ENCODE measurements at places on chromosomes 7 and 10. TPM values are rescaled to one million over a fixed set of nuclear protein-coding genes. Genes with fewer than 3 reads are reported as not detected.

- H3K4me1 ChIP-seq, result no peaks in the 10 kb centered on the region
- H3K36me3 ChIP-seq, result no peaks in the 10 kb centered on the region
Measured at GRCh38 chr10:124505279-124505678, 43.7 kb downstream of the LHPP start.

DNA sequence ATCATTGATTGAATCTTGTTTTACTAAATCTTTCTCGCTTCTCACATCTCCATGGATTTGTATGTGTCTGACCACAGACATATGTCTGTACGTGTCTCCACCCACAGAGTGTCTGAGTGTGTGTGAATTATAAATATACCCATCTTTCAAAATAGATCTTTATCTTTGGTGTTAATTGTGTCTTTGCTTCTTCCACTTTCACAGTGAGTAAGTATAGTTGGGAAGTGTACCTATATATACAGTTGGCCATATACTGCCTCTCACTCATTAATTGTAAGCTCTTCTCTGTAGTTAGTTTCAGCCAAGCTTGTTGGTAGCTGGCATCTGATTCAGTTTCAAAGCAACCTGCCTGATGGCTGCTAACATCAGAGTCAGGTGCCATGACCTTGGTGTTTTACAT is 18.4 kb downstream of the EEPD1 start:
- no peaks in the 10 kb centered on the region for H3K36me3 ChIP-seq
- H3K27ac ChIP-seq, result no peak overlapping the region
- no peak for DNase-seq
- no peaks in the 10 kb centered on the region for H3K27me3 ChIP-seq
- no peak overlapping the region for H3K4me3 ChIP-seq
- no peaks in the 10 kb centered on the region for H3K4me1 ChIP-seq

- no peak for DNase-seq
- H3K27ac ChIP-seq, result no peak overlapping the region
- H3K27me3 ChIP-seq, result no peaks in the 10 kb centered on the region
Measured at GRCh38 chr10:16835228-16835627, 18.0 kb upstream of the RSU1 start.

GRCh38 chr7:47328392-47329319 is 253.3 kb downstream of the TNS3 start:
- H3K27me3 ChIP-seq, result no peaks in the 10 kb centered on the region
- H3K36me3 ChIP-seq, result no peaks in the 10 kb centered on the region
- DNase-seq, result no peak
- no peak overlapping the region for H3K4me3 ChIP-seq

GRCh38 chr10:20156511-20156910 is 340.3 kb downstream of the PLXDC2 start:
- H3K27me3 ChIP-seq, result no peaks in the 10 kb centered on the region
- H3K27ac ChIP-seq, result no peak overlapping the region
- no peak overlapping the region for H3K4me3 ChIP-seq
- no peak for DNase-seq
- H3K36me3 ChIP-seq, result no peaks in the 10 kb centered on the region

GRCh38 chr7:75667938-75668337 is 70.8 kb downstream of the HIP1 start:
- no peaks in the 10 kb centered on the region for H3K27me3 ChIP-seq
- no peak for DNase-seq
- H3K36me3 ChIP-seq, result no peaks in the 10 kb centered on the region

DNA sequence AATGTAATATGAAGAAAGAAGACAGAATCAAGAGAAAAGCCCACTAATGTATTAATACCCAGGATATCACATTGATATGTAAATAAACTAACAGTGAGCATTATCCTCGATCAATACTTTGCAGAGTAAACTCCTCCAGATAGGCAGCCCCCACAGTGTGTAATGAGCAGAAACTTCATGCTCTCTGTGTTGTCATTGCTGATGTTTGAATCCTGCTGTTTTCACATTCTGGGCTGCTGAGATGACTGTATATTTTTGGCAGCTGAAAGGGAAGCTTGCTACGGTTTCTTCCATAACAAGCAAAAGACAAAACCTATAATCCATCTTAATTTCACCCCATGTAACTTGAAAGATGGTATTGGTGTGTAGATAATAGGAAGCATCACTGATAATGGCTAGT is 15.3 kb upstream of the THSD7A start:
- H3K27ac ChIP-seq, result no peak overlapping the region
- H3K27me3 ChIP-seq, result no peaks in the 10 kb centered on the region
- H3K4me3 ChIP-seq, result no peak overlapping the region

DNA sequence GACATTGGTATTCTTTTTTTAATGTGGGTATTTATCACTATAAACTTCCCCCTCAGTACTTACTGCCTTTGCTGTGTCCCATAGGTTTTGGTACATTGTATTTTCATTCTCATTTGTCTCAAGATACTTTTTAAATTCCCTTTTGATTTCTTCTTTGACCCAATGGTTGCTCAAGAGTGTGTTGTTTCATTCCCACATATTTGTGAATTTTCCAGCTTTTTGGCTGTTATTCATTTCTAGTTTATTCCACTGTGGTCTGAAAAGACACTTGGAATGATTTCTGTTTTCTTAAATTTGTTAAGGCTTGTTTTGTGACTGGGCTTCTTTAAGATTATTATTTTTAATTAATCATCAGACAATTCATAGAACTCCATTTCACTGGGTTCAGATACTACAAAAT is 105.0 kb downstream of the EPC1 start:
- no peak overlapping the region for H3K27ac ChIP-seq
- H3K27me3 ChIP-seq, result no peaks in the 10 kb centered on the region
- DNase-seq, result no peak
- H3K4me3 ChIP-seq, result no peak overlapping the region

GRCh38 chr7:155202106-155202871 is 95.4 kb upstream of the INSIG1 start:
- no peak overlapping the region for H3K4me3 ChIP-seq
- no peak for DNase-seq
- H3K4me1 ChIP-seq, result no peaks in the 10 kb centered on the region
- no peaks in the 10 kb centered on the region for H3K27me3 ChIP-seq
- H3K27ac ChIP-seq, result no peak overlapping the region
- H3K36me3 ChIP-seq, result no peaks in the 10 kb centered on the region

GRCh38 chr10:96619120-96619519 is 32.3 kb upstream of the TM9SF3 start:
- no peak overlapping the region for H3K4me3 ChIP-seq
- DNase-seq, result no peak
- no peaks in the 10 kb centered on the region for H3K36me3 ChIP-seq
- H3K4me1 ChIP-seq, result peaks cover 12% of the 10 kb centered on the region

DNA sequence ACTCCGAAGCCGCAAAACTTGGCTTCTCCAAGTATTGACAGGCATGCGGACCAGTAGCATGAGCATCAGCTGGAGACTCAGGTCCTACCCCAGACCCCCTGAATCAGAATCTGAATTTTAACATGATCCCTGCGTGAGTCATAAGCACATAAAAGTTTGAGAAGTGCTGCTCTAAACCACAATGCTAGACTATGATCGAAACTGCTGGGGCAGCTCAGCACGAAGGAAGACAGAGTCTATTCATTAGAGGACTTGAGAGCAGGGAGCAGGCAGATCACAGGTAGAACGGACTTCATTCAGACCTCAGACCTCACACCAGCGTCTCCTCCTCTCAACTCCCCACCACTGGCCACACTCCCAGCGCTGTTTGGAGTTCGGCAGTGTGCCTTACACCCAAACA is 16.9 kb downstream of the CAMK2G start:
- no peaks in the 10 kb centered on the region for H3K27me3 ChIP-seq
- no peak overlapping the region for H3K27ac ChIP-seq
- H3K36me3 ChIP-seq, result no peaks in the 10 kb centered on the region
- no peak for DNase-seq
- no peak overlapping the region for H3K4me3 ChIP-seq

GRCh38 chr7:21352540-21353387 is 75.1 kb upstream of the SP4 start:
- no peak overlapping the region for H3K27ac ChIP-seq
- H3K27me3 ChIP-seq, result no peaks in the 10 kb centered on the region
- no peaks in the 10 kb centered on the region for H3K4me1 ChIP-seq

DNA sequence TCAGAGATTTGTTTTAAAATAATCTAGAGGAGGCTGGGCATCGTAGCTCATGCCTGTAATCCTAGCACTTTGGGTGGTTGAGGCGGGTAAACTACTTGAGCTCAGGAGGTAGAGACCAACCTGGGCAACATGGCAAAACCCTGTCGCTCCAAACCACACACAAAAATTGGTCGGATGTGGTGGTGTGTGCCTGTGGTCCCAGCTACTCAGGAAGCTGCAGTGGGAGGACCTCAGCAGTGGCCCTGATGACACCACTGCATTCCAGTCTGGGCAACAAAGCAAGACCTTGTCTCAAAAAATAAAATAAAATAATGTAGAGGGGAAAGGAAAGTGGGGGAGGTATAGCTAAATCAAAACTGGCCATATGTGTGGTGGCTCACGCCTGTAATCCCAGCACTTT is 13.9 kb upstream of the PPP3CB start:
- H3K27me3 ChIP-seq, result no peaks in the 10 kb centered on the region
- no peak overlapping the region for H3K4me3 ChIP-seq
- no peaks in the 10 kb centered on the region for H3K4me1 ChIP-seq

DNA sequence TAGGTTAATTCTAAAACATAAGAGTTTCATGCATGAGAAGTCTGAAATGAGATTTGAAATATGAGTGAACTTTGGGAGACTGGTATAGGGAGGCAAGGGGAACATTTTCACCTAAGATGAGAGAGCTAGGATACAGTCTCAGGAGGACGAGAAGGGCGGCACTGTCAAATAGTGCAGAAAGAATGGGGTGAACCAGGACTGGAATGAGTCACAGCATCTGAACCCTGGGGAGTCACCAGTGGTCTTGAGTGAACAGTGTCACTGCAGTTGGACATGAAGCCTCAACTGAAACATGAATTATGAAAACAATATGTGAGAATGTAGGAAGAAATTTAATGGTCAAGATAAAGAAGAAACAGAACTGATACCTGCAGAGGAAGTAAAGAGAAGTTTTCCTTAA is 33.8 kb downstream of the GNG11 start:
- DNase-seq, result no peak
- H3K4me1 ChIP-seq, result no peaks in the 10 kb centered on the region
- H3K27me3 ChIP-seq, result no peaks in the 10 kb centered on the region
- no peak overlapping the region for H3K27ac ChIP-seq

- no peaks in the 10 kb centered on the region for H3K36me3 ChIP-seq
- DNase-seq, result no peak
- no peaks in the 10 kb centered on the region for H3K4me1 ChIP-seq
- H3K4me3 ChIP-seq, result no peak overlapping the region
Measured at GRCh38 chr10:14815681-14816080, 22.2 kb downstream of the CDNF start.

DNA sequence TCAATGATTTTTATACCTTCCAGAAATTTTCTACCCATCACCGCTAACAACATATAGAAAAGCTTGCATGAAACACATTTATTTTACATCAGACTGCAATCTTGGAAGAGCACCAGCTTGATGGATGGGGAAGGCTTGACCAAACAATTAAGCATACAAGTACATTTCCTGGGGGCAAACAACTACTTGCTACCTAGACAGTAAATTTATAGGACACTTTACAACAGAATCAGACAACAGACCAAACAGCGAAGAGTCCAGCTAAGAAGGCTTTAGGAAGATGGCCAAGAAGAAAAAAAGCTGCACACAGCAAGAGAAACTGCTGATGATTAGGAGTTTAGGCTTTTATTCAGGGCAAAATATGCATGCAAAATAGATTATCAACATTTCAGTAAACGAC is 8.0 kb downstream of the AASS start:
- H3K27ac ChIP-seq, result no peak overlapping the region
- H3K4me1 ChIP-seq, result peaks cover 16% of the 10 kb centered on the region
- no peaks in the 10 kb centered on the region for H3K36me3 ChIP-seq
- no peak for DNase-seq

- no peaks in the 10 kb centered on the region for H3K27me3 ChIP-seq
- no peaks in the 10 kb centered on the region for H3K4me1 ChIP-seq
- H3K4me3 ChIP-seq, result no peak overlapping the region
- no peaks in the 10 kb centered on the region for H3K36me3 ChIP-seq
- H3K27ac ChIP-seq, result no peak overlapping the region
Measured at GRCh38 chr10:124508070-124508667, 46.5 kb downstream of the LHPP start.

- H3K4me3 ChIP-seq, result no peak overlapping the region
- H3K27ac ChIP-seq, result no peak overlapping the region
- DNase-seq, result no peak
- no peaks in the 10 kb centered on the region for H3K27me3 ChIP-seq
- peaks cover 4% of the 10 kb centered on the region for H3K4me1 ChIP-seq
Measured at GRCh38 chr10:3866332-3866731, 81.3 kb upstream of the KLF6 start.

GRCh38 chr10:73493781-73494180 is 2.0 kb downstream of the PPP3CB start:
- no peaks in the 10 kb centered on the region for H3K36me3 ChIP-seq
- peak overlapping the region; percentile 6 for H3K27ac ChIP-seq
- H3K4me3 ChIP-seq, result no peak overlapping the region
- no peaks in the 10 kb centered on the region for H3K27me3 ChIP-seq

DNA sequence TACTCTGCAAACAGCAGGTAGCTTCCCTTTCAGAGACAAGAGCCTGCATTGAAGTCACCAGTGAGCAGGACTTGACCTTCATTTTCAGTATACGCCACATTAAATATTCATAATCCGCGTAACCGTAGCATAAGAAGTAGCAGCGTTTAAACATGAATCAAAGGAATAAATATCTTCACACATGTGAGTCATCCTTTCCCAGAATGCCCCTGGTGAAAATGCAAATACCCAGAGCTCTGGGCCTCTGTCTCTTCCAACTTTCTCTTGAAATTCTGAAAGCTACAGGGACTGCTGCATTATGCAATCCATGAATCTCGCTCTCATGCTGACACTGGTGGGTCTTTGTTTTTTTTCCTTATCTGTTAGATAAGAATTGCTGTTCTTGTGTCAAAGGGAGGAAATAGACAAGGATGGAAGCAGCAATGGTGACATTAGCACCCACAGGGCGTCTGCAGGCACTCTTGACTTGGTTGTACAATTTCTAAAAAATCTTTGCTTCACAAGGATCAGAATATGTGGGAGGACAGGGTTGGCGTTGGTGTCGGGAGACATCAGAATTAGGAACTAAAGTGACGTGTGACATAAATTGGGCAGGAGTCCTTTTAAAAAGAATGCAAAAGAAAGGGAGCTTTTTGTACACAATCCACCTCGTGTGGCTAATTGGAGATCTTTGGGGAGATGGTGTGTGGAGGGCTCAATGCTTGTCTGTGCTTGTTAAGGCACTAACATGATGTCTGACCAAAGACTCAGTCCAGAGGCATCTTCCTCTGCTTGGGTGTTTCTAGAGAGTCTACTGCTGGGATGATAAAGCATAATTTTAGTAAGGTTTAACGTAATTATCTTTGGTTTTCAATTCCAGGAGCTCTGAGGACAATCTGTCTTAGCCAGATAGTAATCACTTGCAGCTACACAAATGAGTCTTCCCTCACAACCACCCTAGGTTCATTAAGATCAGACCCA is 390.3 kb downstream of the KCNMA1 start:
- peaks cover 40% of the 10 kb centered on the region for H3K4me1 ChIP-seq
- no peaks in the 10 kb centered on the region for H3K27me3 ChIP-seq
- H3K27ac ChIP-seq, result peak overlapping the region; percentile 15
- H3K4me3 ChIP-seq, result no peak overlapping the region
- no peaks in the 10 kb centered on the region for H3K36me3 ChIP-seq

- no peak overlapping the region for H3K27ac ChIP-seq
- no peaks in the 10 kb centered on the region for H3K27me3 ChIP-seq
- no peak for DNase-seq
- H3K4me3 ChIP-seq, result no peak overlapping the region
- H3K4me1 ChIP-seq, result peaks cover 13% of the 10 kb centered on the region
Measured at GRCh38 chr7:99102809-99103690, 40.9 kb downstream of the SMURF1 start.

Gene SPDYE5
- not detected for total RNA-seq

Gene AKR1D1
- total RNA-seq, result 25.4 TPM

Gene ZNF735
- not detected for total RNA-seq

Gene AGR3
- 74.3 TPM for total RNA-seq

Gene AVL9
- total RNA-seq, result 55.7 TPM

Gene ZCWPW1
- total RNA-seq, result 1.8 TPM

Gene WNT16
- total RNA-seq, result 2.8 TPM

Gene ZNF800
- total RNA-seq, result 31.3 TPM

Data from hepatocyte (in vitro differentiated cells).